ENCODE measurements at places on chromosomes 2 and 18.

- DNase-seq: no peak
Observed at GRCh38 chr2:120012363-120012762, 514 bp upstream of the EPB41L5 start.

DNA sequence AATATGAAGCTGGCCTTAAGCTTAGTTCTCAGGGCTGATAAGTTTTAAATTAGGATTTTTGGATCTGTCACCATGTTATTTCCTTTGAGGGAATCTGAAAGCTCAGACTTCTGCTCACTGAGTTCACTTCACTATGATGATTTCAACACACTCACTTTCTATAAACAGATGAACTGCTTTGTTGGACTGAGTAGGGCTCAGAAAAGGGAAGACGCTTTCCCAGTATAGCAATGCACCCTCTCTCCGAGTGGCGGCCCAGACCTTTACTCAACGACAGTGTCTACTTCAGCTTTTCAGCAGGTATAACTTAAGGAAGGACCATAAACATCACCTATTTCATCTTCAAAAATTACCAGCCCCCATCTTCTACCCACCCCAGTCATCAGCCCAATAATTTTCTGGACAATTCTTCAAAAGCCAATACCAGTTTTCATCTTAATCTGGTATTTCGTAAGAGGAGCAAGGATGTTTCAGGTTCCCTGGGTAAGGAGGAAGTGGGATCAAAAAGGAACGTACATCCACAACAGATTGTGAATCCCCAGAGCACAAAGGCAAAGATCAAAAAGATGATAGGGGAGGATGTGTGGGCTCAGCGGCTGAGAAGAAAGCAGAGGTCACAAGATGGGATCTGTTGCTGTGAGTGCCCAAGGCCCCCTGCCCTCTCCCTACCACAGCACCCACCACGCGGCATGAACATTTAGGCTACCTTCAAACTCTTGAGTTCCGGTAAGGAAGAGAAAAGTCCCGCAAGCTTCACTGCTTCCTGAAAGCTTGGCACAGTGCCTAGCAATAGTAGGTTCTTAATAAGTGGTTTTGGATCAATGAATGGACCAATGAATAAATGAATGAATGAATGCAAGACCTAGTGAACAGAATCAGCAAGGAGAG, 41.9 kb downstream of the LPIN2 start:
- no peak for DNase-seq

GRCh38 chr2:137872577-137872976, 91.7 kb upstream of the HNMT start:
- no peak for DNase-seq

DNA sequence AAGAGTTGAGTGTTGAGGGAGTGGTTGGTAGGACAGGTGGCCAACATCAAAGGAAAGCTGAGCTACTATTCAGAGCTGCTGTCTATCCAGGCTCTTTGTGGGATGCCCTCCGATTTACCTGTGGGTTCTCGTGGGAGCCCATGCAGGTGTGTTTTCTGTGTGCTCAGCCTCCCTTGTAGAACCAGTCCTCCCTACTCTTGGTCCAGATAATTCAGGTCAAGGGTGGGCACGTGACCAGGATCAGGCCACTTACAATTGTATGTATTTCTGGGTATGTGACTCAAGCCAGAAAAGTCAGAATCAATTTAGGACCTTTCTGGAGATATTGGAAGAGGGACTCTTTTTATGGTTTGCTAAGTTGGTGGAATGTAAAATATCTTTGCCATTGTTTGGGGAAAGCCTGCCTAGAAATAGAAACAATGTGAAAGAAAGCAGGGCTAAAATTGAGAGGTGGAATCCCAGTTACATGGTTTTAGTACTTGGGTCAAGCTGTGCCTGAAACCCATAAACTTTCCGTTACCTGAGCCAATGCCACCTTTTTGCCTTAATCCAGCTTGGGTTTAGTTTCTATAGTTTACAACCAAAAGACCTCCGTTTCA, 93.2 kb downstream of the PDCL3 start:
- DNase-seq: no peak

- no peak for DNase-seq
Observed at GRCh38 chr2:146669735-146670134, 1175.1 kb upstream of the ACVR2A start.

- DNase-seq: no peak
Observed at GRCh38 chr2:37366773-37367172, 22.3 kb downstream of the QPCT start.

DNA sequence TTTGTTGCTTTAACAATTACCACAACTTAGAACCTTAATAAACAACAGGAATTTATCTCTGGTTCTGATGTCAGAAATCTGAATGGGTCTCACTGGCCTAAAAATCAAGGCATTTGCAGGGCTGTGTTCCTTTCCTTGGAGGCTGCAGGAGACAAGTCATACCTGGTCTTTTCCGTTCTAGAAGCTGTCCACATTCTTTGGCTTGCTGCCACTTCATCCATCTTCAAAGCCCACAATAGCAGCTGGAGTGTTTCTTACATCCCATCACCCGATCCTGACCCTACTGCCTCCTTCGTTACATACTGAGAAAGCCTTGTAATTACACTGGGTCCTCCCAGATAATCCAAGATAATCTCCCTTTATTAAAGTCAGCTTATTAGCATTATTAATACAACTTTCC, 18.1 kb downstream of the NETO1 start:
- no peak for DNase-seq

DNA sequence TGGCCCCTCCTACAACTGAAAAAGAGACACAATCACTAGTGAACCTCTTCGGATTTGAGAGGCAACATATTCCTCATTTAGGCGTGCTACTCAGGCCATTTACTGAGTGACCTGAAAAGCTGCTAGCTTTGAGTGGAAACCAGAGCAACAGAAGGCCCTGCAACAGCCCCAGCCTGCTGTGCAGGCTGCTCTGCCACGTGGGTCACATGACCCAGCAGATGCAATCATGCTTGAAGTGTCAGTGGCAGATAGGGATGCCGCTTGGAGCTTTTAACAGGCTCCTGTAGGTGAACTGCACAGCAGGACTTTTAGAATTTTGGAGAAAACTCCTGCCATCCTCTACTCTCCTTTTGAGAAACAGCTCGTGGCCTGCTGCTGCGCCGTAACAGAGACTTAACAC, 578.6 kb upstream of the RAB6C start:
- no peak for DNase-seq

DNA sequence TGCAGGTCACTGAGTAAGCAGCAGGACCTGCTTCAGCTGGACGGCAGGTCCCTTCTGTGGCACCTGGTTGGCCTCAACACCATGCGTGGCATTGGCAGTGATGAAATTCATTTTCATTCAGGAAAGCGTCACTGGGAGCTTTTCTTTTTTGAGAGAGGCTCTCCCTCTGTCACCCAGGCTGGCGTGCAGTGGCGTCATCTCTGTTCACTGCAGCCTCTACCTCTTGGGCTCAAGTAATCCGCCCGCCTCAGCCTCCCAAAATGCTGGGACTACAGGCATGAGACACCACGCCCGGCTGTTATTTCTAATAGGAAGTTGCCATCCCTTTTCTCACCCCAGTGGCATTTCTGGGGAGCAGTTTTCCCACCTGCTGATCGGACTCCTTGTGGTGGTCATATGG, 39.3 kb downstream of the NCK2 start:
- DNase-seq: no peak

DNA sequence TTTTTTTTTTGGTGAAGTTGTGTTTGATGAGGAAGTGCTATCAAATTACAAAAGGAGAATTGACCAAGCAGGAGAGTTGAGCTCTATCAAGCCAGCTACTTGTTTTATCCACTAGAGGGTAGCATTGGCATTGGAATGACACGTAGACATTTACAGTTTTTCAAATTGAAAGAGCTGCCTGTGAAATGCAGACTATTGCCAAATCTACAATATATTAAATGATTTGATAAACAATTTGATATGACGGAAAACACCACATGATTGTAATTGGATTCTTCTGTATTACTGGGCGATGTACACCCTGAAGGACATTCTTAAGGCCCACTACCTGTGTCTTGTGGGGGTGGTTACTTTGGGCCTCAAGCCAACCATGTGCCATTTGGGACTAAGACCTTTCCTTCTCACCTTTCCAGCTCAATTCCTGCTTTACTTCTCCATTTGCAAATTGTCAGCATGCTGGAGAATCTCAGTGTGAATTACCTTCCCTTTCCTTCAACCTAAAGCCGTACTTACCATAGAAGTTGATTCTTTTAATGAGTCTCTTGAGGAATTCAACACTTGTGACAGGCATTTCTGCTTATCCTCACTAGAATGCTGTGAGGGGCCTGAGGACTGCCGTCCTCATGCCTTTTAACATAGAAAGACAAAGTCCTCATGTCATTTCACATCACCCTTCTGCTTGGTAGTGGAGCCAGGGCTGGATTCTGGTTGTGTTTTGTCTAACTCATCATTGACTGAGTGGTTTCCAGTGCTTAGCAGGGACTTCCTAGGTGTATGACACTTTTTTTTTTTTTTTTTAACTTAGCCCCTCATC, 134.8 kb upstream of the THUMPD2 start:
- no peak for DNase-seq

DNA sequence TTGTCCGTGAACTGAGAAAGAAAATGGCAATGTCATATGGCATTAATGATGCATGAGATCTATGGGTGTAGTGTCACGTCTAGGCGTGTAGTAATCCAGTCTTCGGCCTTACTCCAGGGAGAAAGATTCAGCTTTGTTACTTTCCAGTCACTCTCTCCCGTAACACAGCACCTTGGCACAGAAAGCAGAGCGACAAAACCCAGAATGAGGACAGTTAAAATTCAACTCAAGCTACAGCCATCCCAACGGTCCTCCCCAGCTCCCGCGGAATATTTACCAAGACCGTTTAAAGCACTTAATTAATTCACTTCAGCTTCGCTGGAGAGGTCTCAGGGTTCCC, 797 bp upstream of the CRIM1 start:
- no peak for DNase-seq

- no peak for DNase-seq
Observed at GRCh38 chr18:13318731-13319501, 100.4 kb downstream of the LDLRAD4 start.

DNA sequence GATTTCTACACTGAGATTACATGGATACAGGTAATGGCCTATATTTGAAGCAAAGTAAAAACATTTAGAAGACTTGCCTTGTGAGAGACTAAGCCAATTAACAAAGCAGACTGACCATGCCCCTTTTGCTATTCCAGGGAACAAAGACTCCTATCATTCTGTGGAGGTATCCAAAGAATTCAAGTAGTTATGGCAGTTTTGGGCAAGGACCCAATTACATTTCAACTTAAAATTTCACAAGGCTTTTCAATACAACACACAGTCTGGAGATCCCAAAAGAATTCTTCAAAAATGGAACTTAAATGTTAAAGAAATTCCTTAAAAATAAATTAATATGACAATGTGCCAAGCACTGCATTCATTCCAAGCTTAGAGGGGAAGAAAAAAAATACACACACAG, 109.2 kb upstream of the CHRNA1 start:
- no peak for DNase-seq

GRCh38 chr2:164314148-164314547, 307.1 kb downstream of the GRB14 start:
- DNase-seq: no peak

- no peak for DNase-seq
Observed at GRCh38 chr2:20008703-20009102, 3.8 kb downstream of the MATN3 start.

GRCh38 chr2:1830936-1831619, 86.8 kb upstream of the PXDN start:
- DNase-seq: no peak

DNA sequence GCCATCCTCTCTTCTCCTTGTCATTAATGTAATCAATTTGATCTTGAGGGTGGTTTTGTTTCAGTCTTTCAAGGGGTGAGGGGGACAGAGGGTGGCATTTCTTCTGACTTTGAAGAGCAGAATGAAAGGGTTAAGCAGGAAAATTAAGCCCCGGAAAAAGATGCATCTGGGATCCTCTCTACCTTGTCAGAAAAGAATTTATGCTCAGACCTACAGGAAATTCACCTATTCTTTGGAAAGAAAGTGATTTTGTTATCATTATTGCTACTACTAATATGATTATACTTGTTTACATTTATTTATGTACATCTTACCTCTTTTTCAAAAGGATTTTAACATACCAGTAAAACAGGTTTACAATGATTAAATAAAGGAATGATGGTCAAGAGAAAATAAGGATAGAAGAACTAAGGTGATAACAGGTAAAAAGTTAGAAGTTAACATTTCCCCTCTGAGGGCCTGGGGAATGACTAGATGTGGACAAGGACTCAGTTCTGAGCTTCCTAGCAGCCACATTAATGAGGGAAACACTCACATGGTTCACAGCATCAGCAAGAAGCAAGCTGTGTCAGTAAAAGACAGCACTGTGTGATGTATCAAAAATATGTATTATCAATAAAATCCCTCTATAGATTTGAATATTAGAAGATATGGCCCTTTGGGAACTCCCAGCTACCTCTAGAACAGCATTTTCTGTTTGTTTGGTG, 151.4 kb downstream of the MYCN start:
- no peak for DNase-seq

GRCh38 chr2:109527846-109528705, 85.7 kb downstream of the SEPTIN10 start:
- DNase-seq: no peak

DNA sequence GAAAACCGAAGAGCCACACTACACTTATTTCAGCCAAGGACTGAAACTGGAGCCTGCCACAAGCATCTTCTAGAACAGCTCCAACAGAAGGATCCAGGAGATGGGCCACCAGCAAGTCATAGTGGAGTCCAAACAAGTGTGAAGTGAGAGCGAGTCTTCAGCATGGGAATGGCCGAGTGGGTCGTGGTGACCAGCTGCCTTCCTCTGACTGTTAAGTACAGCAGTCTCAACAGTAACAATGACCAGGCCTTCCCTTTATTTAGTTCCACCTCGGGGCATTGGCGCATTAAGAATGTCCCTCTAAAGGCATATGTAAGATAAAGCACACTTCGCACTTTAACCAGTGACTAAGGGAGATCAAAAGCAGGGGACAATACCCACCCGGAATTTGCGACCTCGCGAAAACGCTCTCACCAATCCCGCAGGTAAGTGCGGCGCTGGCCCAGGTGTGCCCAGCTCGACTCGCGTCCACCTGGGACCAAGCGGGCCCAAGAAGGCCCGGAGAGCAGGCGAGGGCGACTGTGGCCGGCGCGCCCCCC, 1.1 kb downstream of the L3MBTL4 start:
- DNase-seq: no peak

GRCh38 chr18:56321470-56321869, 316.9 kb downstream of the TXNL1 start:
- DNase-seq: no peak

GRCh38 chr2:20333738-20334137, 16.9 kb downstream of the PUM2 start:
- DNase-seq: no peak
